Activated T-cell treated with anti-CD3 and anti-CD28 coated beads, Interleukin-2, amount 50 U/mL, for 72 hours (primary cell): ENCODE measurements at places on chromosomes 3 and 15. TPM values are rescaled to one million over a fixed set of nuclear protein-coding genes. Genes with fewer than 3 reads are reported as not detected.
A peak's percentile ranks its signal among the peaks of the same experiment; 100 is the strongest.

DNA sequence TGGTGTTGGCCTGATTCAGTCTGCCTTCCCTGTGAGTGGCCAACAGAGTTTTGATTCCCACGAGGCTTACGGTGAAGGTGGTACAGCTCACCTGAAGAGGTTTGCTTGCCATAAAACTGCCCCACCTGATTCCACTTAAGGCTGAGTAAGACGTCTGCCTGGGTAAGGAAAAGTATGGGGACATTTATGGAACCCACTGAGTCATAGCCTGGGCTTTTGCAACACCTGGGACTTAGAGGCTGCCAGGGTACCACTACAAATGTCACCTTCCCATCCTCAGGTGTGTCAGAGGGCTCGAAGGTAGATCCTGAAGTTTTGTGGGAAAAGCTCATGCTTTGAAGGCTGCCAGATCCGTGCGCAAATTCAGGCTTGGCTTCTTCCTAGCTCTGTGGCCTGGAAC, 56.9 kb upstream of the SLCO2A1 start:
- DNase-seq = no peak

GRCh38 chr15:35622641-35623340, 76.8 kb upstream of the DPH6 start:
- no peak for DNase-seq

- no peak for DNase-seq
Measured at GRCh38 chr3:153113541-153113940, 48.5 kb upstream of the RAP2B start.

GRCh38 chr3:40497288-40497687, 8.6 kb upstream of the ZNF620 start:
- no peak for DNase-seq

DNA sequence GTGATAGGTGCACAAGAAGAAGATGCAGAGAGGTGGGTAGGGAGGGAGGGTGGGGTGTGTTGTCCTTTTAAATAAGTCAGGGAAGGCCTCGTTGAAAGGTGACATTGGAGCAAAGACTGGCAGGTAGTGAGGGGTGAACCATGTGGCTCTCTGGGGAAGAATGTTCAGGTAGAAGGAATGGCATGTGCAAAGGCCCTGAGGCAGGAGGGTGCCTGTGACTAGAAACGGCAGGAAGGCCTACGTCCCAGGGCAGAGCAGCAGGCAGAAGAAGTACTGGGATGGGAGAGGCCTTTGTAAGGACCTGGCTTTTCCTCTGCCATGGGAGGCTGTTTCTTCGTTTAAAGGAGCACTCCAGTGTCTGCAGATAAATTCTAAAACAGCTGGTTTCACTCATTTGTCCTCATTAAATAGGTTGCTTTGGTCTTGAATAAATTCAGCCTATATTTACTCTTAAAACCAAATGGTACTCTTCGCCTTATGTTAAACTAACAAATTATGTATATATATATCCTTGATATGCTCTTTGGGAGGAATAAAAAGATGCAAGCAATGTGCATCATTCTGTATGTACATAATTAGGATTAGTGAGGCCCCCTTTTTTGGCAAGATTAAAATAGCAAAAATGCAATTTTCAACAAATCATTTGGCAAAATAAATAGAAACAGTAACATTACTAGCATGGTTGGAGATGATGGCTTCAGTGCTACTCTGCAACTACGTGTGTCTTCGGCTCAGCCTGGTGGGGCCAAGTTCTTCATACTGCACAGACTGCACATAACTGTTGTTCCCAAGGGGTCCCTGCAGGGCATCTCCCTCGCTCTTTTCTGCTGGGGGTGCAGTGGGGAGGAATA, 151.4 kb downstream of the KLF13 start:
- DNase-seq = no peak

- DNase-seq = no peak
Measured at GRCh38 chr3:150014782-150015181, 44.1 kb upstream of the PFN2 start.

DNA sequence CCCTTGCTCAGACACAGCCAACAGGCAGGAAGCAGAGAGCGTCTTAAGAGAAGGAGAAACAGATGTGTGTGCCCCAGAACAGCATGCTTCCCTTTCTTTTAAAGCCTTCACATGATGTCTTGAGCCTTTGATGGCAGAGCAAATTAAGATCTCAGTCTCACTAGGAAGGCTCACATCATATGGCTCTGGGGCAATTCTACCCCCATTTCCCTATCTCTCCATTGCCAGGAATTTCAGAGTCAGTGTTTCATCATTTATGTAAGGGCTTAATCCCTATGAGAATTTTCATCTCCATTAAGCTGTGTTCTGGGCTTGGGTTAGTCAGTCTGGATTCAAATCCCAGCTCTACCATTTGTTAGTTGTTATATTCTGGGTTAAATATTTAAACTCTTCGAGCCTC, 41.4 kb upstream of the GLCE start:
- no peak for DNase-seq

DNA sequence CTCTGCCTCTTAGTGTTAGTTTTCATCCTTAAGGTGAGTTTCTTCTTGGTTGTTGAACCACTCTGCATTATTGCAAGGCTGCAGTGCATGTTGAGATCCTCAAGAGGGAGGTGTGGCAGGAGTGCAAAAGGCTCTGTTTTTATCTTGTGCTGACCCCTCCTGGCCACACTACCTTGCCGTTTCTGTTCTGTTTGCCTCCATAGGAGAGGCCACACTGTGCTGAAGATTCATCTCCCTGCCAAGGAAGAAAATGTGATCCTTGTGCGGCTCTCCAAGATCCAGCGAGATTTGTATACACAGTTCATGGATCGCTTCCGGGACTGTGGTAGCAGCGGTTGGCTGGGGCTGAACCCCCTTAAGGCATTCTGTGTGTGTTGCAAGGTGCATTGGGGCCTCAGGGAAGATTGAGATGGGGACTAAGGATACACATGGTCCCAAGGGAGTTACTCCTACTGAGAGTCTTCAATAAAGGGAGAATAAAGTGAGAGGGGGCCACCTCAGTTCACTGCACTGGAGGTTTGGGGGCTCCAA, 33.0 kb upstream of the TEX264 start:
- DNase-seq = peak; percentile 29

- DNase-seq = no peak
Measured at GRCh38 chr3:195447201-195447600, 4.4 kb upstream of the ACAP2 start.

DNA sequence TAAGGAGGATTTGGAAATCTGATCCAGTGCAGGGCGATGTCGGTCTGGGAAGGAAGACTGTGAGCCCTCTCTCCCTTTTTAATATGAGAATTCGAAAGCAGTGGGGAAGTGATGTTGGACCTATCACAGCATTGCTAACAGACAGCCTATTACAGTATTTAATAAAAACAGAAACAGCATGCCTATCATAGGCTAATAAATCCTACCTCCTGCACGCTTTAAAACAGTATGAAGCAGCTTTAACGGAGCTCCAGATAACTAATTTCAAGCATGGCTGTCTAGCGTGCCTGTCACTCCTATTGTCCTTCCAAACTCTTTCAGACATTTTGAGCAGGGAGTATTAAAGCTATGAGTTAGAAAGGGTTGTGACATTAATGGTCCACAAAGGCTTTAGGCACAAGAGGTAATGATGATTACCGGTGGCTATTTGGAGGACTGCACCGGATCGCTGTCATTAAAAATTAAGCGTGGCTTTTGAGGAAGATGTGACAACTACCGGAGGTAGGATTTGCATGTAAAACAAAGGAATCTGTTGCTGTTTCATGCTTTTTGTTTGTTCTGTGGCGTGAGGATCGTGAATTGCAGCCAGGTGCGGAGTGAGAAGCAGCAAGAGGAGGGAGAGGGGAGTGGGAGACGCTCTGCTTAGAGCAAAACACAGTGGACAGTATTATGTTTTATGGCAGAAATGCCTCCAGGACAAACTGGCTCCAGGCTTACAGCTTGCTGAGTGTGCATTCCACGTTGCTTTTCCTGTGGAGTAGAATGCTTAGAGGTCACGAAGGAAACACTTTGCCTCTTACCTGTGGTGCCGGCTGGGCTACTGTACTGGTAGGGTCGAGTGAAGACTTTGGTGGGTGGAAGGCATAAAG, at the start of gene KCNMB2:
Gene KCNMB2, plus strand, starts transcription at position 226 of the 869 bp plus-strand sequence.
- no peak for DNase-seq

- DNase-seq = no peak
Measured at GRCh38 chr15:49154359-49154758, 1.0 kb downstream of the COPS2 start.

GRCh38 chr15:99923711-99924110, 190.5 kb upstream of the LYSMD4 start:
- DNase-seq = no peak

- DNase-seq = no peak
Measured at GRCh38 chr15:99017322-99017701, 9.7 kb upstream of the PGPEP1L start.

- no peak for DNase-seq
Measured at GRCh38 chr3:17234382-17234781, 349.6 kb downstream of the PLCL2 start.

DNA sequence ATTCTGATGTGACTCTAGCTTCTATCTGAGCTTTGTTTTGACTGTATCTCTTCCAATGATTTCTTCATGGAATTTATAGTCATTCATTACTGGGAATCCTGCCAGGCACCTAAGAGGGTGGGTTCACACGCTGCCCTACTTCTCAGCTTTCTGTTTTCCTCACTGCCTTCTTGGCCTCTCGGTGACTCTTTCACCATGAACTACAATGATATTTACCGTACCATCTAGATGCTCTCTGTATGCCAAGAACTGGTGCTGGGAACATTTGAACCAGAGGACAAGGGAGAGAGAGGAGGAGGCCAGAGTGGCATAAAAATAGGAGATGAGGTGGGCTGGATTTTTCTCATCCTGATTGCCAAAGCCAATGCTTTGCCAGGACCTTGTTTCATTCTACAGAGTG, 280.0 kb upstream of the P2RY1 start:
- no peak for DNase-seq

The SERINC4 gene
- total RNA-seq = 0.14 TPM

The MBNL1 gene
- total RNA-seq = 323 TPM

The SOX14 gene
- not detected for total RNA-seq

The DAZL gene
- total RNA-seq = not detected

The FBXO22 gene
- 44.6 TPM for total RNA-seq

The LMOD3 gene
- total RNA-seq = not detected

The CYP8B1 gene
- not detected for total RNA-seq
